ENCODE measurements at places on chromosomes 1 and 21.

DNA sequence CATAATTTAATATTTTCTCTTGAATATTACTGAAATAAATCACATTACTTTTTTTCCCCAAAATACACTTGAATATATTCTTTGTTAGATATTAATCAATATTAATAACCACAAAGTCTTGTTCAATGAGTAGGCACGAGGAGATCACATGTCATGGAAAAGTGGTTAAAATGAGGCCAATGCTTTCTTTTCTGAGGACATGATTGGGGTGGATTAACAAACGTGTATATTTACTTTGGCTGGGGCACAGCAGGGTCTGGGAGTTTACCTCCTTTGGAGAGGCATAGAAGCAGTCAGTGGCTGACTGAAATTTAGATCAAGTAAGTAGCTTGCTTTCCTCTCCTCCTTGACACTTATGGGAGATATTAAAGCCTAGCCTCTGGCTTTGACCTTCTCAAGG, 664.3 kb upstream of the B3GALT2 start:
- DNase-seq: peak; percentile 45

GRCh38 chr1:2381741-2382620, 9.4 kb downstream of the MORN1 start:
- DNase-seq: no peak

DNA sequence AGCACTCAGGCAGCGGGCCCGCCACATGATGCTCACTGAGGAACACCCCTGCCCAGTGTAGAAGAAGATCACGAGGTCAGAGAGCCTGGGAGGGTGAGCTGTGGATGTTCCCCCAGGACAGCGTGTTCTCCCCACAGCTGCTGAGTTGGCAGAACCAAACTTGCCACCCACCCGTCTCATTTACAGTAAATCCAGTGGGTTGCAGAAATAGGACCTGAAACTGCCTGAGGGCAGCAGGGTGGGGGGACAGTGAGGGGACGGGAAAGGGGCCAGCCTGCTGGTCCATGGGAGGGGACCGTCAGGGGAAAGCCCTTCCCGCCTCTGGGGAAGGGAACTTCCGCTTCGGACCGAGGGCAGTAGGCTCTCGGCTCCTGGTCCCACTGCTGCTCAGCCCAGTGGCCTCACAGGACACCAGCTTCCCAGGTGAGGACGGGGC, at the start of gene C1QB:
Gene C1QB (plus strand): TSS at position 356 of the 436 bp plus-strand sequence. CDS start 6,227 bp downstream, outside the sequence.
- DNase-seq: no peak

DNA sequence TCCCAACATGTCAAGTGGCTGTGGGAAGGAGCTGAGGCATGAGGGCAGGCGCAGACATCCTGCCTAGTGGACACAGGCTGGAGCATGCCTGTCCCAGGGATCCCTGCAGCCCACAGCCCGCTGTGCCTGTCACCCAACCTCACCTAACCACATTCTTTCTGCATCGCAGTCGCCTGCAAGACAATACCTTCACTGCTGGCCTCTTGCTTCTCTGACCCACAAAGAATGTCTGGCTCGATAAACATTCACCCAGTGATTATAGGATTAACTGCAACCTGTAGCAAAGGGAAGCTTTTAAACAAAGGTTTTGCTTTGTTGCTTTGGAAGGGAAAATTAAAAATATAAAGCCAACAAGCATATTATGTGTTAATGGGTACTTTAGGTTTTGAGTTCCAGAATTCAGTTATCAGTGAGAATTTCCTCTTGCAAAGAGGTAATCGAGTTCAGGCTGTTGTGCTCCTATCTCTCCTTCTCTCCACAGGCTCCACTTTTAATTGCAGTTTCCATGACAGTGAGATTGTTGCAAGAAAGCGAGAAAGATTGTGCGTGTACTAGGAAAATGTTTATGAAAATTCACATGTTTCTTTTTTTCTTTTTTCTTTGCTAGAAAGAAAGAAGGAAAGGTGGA, 40.0 kb upstream of the ZNF648 start:
- DNase-seq: no peak

DNA sequence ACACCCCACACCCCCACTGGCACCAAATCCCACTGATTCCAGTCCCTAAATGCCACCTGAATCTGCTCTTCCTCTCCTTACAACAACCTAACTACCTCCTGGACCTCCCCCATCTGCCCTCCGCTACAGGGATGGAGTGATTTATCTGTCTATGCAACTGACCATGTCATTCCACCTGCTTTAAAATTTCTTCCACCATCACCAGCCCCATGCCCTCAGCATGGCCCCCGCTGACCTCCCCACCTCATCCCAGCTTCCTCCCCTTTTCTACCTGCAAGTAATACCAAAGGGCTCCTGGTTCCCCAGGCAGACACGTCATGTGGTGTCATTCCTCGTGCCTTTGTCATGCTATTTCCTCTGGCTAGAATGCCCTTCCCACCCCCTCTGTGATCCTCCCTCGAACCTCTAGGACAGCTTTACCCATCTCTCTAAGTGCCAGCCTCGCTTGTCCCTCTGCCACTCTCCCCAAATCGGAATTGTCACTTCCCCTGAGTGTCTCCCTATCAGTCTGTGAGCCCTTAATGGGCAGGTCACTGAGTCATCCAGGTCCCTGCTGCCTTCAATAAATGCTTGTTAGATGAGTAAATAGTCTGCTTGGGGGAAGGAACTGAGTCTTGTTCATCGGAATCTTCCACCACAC, 3.7 kb downstream of the GJB4 start:
- no peak for DNase-seq

DNA sequence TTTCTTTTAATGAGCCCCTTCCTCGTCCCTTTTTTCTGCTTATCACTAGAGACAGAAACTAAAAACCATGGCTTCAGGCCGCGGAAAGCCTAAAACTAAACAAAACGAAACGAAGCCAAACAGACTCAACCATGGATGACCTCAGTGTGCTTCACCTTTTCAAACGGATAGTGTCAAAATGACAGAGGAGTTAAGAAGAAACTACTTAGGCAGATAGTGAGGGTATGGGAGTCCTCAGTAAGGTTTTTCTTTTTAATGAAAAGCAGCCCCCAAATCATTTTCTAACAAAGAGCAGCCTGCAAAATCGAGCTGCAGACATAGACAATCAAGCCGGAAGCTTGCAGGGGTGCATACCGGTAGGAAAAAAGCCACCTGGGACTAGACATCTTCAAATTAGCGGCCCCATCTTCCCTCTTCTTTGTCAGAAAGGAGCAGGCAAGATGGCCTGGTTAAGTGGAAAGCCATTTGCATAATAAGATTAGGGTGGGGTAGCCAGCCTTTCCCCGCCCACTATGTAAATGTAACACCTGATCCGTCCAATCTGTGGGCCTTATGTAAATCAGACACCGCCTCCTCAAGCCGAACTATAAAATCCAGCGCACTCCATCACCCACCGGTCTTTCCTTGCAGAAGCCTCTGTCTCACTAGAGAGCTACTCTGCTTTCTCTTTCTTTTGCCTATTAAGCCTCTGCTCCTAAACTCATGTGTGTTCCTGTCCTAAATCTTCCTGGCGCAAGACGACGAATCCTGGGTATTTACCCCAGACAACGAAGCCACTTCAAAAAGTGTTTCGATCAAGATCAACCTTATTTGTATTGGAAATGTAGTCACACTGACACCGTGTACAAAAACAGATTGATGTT, 6.2 kb upstream of the ERO1B start:
- peak; percentile 95 for DNase-seq

DNA sequence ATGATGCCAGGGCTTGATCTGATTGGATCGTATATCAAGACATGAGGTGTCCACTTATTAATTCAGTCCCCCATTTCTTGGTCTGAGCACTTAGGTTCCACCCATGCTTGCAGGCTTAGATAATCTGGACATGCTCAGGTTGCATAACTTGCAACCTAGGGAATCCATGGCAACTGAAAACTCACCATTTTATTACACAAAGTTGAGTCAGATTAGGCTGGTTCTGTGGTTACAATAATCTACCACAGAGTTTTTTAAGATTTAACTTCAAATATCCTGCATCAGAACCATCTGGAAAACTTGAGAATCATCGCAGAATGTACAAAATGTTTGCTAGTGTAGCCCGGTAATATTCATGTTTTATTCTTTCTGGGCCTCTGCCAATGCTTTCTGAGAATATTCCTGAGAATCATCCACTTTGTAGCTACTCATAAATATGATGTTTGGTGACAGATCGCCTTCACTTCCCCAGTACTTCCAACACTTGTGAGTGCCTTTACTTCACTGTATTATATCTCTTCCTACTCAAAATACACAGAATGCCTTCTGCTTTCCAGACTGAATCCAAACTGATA, 707.2 kb upstream of the ADAMTS5 start:
- no peak for DNase-seq

DNA sequence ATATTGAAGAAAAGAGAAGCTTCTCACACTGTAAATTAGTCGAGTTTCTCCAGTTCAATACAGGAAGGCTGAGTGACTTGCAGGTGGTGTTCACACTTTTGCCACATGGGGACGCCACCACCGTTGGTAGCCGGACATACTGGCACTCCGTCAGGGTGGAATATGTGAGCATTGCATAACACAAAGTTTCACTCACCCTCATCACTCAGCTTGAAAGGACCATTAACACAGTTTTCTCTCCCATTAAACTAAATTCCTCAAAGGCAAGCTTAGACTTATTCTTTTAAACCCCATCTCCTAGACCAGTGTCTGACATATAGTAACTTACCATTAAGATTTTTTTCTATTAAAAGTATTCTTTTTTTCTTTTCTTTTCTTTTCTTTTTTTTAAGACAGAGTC, 105.3 kb upstream of the SERBP1 start:
- peak; percentile 39 for DNase-seq

DNA sequence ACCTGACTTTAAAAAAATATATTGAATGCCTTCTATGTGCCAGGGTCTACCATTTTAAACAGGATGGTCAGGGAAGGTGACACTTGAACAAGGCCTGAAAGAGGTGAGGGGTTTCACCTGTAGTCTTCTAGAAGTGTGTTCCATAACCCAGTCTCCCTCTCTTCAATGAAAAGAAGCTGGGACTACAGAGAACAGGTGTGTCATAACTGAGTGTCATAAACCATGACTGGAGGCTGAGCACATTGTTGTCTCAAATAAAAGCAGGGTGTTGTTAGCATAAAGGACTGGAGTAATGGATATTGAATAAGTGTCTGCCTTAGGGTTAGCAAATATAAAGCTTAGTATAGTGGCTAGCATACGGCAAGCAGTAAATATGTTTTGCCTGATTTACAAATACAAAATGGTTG, 65.4 kb downstream of the SYDE2 start:
- DNase-seq: peak; percentile 83

GRCh38 chr1:85372683-85373377, 92.1 kb downstream of the DDAH1 start:
- DNase-seq: no peak

GRCh38 chr1:106962591-106962990, 93.9 kb upstream of the PRMT6 start:
- DNase-seq: no peak

- DNase-seq: no peak
These were observed 13.7 kb upstream of the ARTN start for GRCh38 chr1:43919906-43920305.

GRCh38 chr1:187013582-187014200, 184.9 kb downstream of the PLA2G4A start:
- no peak for DNase-seq

GRCh38 chr1:241590719-241591118, 49.5 kb downstream of the CHML start:
- DNase-seq: no peak

GRCh38 chr1:166730299-166730888, 108.9 kb upstream of the POGK start:
- DNase-seq: no peak

GRCh38 chr1:166350490-166350889, 183.7 kb upstream of the FAM78B start:
- peak; percentile 67 for DNase-seq

DNA sequence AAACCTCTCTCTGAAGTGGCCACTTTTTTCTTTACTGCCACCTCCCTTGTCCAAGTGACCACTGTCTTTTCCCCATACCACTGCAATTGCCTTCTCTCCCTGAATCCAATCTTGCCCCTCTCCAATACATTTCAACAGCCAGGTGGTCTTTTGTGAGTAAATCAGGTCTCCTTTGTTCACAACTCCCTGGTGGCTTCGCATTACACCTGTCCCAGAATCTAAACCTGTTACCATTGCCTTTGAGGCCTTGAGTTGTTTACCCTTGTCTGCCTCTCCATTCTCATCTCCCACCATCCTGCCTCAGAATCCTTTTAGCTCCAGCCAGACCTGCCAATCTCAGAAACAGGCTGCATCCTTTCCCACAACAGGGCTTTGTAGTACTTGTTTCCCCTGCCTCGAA, 21.8 kb upstream of the DYNLT5 start:
- peak; percentile 47 for DNase-seq

DNA sequence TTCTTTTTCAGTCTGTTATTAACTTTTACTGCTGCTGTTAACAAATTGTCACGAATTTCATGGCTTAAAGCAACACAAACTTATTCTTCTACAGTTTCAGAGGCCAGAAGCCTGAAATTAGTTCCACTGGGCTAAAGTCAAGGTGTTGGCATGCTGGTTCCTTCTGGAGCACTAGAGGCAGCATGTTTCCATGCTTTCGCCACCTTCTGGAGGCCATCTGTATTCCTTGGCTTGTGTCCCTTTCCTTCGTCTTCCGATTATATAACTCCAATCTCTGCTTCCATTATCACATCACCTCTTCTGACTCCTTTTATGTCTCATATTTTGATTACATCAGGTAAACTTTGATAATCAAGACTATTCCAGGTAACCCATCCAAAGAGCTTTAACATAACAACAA, 1742.1 kb downstream of the BRINP3 start:
- DNase-seq: no peak

- peak; percentile 8 for DNase-seq
These were observed 32.2 kb downstream of the SLC30A7 start for GRCh38 chr1:100928128-100928527.

DNA sequence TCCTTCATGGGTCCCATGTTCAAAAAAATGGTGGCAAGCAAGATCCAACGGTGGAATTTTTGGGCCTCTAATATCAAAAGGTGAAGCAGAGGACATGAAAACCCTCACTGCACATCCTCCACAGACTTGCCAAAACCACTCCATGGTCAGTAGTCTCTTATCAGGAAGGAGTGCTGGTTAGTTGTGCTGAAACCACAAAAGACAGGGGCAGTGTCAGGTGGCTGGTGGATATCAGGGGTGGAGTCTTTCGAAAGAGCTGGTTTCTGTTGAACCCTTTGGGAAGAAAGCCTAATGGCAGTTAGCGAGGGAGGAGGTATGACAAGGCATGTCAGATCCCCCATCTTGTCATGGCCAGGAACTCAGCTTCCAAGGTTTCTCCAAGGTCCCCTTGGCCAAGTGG, 395.9 kb upstream of the CAMK1G start:
- no peak for DNase-seq

GRCh38 chr1:1435106-1435903, at the start of gene VWA1:
VWA1 (plus strand) TSS chr1:1435690; CDS start chr1:1435749, 59 bp downstream.
- DNase-seq: no peak

GRCh38 chr1:20431176-20431460, 54.9 kb downstream of the CAMK2N1 start:
- no peak for DNase-seq

- no peak for DNase-seq
These were observed 8.6 kb downstream of the CLDN14 start for GRCh38 chr21:36471254-36471723.

DNA sequence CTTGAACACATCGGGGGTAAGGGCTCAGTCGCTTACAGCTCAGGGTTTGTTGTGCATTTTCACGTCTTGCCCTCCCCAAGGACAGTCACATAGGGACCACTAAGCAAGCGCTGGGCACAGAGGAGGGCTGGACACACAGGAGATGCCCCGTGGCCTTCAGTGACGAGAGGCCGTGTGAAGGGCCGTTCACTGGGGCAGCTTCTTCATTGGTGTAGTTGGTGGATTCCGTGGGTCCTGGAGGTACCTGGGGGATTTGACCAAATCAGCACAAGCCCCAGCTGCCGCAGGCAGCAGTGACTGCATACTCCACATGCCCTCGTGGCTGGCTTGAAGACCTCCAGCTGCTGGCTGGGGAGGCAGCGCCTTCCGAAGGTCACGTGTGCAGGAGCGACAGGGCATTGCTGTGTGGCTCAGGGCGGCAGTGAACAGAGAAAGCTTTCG, 100.8 kb upstream of the C1orf174 start:
- no peak for DNase-seq

Measured in NCI-H748 treated with DMSO at 0.1 percent for 48 hours (cell line).